NCI-H1436 treated with DMSO at 0.1 percent for 48 hours (cell line): ENCODE measurements at places on chromosomes 13 and 19.

GRCh38 chr13:111429064-111429558, 108.7 kb downstream of the TEX29 start:
- no peak for DNase-seq

DNA sequence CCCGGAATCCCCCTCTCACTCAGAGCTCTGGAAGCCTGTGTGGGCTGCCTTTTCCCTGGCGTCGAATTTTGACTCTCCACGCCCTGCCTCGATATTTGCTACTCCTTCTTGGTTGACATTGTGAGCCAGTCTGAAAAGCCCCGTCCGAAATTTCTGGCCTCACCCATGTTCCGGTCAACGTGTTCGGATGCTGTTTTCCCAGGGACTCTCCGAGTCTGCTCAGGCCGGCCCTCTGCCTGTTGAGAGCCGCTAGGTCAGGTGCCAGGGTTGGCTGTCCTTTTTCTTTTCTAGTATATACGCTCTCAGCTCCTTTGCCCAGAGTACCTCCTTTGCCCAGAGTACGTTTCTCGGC, 6.8 kb upstream of the DGKH start:
- DNase-seq, result no peak

GRCh38 chr13:48403151-48403631, 9.7 kb downstream of the LPAR6 start:
- DNase-seq, result no peak

- DNase-seq, result no peak
Observed at GRCh38 chr13:58080806-58081205, 449.3 kb downstream of the PCDH17 start.

DNA sequence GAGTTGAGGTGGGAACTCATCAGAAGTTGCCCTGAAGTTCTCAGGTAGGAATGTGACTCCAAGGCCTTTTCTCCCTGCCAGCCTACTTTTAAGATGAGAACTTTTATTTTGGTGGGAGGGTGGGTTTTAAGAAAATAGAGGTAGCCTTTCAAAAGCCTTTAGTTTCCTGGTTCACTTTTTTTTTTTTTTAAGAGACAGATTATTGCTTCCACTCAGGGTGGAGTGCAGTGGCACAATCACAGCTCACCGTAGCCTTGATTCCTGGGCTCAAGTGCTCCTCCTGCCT, 3.0 kb downstream of the C19orf67 start:
- DNase-seq, result no peak

GRCh38 chr13:75587679-75588078, 38.1 kb downstream of the UCHL3 start:
- DNase-seq, result no peak

- no peak for DNase-seq
Observed at GRCh38 chr19:13064092-13064489, 38.6 kb downstream of the LYL1 start.

- DNase-seq, result no peak
Observed at GRCh38 chr13:84129966-84130365, 247.7 kb upstream of the SLITRK1 start.

DNA sequence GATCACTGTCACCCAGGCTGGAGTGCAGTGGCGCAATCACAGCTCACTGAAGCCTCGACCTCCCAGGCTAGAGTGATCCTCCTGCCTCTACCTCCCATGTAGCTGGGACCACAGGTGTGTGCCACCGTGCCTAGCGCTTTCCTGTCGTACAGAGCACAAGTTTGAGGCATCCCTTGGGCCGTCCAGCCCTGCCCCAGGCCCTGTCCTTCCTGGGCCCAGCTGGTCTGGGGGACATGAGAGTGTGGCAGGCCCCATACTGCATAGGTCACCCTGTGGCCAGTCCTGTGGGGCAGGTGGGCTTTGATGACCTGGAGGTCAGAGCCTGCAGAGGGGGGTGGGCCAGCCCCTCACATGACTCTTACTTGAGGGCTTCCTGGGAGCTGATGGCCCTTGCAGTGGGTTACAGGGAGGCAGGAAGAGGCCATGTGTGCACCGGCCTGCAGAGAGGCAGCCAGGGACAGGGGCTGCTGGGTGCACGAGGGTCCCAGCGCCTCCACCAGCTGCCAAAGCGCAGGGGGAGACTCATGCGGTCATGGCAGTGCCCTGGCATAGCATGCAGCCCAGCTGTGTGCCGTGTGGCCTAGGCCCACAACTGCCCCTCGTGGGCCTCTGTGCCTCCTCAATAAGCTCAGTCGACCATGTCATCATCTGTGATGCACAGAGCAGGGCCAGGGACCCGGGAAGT, 61.4 kb downstream of the KDM4B start:
- no peak for DNase-seq

DNA sequence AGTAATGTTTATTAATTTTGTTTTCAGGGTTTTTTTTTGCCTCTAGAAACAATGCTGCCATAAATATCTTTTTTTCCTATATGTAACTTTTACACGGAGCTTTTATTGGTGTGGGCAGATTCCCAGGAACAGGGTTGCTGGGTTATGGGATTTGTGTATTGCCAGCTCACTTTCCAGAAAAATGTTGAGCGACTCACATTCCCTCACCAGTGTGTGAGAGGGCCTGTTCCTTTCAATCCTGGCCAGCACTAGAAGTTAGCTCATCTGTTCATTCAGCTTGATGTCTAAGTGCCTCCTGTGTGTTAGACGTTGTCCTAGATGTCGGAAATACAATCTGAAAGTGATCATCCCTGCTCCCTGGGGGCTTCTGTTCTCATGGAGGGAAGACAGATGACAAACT, 2.6 kb downstream of the ZNF71 start:
- DNase-seq, result no peak

DNA sequence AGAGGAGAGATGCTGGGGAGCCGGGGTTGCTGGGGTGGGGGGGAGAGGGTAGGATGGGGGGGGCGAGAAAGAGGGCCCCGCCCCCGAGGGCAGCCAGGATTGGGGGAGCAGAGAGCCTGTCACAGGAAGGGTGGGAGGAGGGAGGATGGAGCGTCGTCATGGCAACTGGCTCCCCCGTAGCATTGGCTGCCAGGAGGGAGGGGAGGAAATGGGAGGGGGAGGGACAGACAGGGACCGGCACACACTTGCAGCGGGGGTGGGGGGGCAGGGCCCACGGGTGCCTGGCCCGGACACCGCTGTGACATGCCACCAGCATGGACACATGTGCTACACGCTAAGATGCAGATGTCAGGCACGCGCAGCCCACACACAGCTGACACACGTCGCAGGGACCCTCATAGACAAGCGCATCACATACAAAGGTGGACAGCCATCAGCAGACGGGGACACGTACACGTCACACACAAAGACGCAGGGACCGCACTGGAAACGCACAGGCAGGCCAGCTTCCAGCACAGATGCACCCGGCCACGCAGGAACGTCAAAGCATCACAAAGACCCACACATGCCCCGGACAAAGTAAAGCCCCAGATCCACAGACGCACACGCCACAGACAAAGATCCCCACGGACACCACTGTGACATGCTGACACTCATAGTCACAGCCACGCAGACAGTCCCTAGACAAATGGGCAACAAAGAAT, at the start of gene LMTK3:
LMTK3 (minus strand) TSS at position 36 of the 704 bp plus-strand sequence. CDS start 259 bp downstream, outside the sequence.
- DNase-seq, result no peak

DNA sequence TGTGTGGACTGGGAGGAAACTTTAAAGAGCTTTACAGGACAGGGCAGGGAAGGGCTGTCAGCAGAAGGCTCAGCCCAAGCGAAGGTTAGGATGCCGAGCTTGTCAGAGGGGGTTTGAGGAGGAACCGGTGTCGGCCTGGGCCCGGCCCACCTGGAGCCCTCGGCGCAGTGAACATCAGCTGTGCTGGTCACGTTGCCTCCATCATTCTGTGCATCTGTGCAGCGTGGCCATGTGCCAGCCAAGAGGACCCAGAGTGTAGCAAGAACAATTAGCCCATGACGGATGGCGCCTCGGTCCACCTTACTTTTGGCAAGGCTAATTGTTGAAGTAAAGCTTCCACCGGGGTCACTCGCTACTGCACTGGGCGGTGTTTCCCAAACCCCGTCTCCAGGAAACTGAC, 161.4 kb downstream of the PTPRS start:
- DNase-seq, result no peak

DNA sequence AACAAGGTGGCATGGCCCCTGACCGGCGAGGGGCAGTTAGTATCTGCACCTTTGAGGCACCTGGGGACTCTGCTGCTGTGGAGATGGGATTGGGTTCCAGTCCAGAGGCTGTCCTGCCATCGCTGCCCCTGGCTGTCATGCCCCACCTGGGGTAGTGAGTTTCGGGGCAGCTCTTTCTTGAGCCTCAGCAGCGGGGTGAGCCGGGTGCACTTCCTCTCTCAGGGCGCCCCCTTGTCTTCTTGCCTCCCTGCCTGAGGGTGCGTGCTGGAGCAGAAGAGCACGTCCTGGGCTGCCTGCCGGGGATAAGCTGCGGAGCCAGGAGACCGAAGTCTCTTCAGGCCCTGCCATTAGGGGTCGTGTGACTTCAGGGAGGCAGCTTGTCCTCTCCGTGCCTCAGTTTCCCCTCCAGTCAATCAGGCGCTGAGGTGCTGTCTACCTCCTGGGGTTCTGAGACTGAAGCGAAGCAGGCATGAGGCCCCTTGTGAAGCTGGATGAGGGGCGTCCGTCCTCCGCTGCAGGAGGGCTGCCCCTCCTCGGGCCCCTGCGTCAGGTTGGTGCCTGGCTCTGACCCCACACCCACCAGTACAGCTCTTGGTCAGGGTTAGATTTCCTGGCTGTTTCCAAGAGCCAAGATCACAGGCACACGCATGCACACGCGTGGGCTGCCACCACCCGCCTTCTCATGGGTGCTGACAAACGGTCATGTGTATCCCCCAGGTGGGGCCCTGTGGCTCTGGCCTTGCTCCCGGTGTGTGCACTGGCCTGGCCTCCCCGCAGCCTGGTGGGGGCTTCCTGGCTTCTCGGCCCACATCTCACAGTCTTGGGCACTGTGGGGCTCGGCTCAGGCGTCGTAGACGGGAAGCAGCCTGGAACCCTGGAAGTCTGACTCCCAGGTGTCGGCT, 8.3 kb downstream of the GNA11 start:
- DNase-seq, result no peak

DNA sequence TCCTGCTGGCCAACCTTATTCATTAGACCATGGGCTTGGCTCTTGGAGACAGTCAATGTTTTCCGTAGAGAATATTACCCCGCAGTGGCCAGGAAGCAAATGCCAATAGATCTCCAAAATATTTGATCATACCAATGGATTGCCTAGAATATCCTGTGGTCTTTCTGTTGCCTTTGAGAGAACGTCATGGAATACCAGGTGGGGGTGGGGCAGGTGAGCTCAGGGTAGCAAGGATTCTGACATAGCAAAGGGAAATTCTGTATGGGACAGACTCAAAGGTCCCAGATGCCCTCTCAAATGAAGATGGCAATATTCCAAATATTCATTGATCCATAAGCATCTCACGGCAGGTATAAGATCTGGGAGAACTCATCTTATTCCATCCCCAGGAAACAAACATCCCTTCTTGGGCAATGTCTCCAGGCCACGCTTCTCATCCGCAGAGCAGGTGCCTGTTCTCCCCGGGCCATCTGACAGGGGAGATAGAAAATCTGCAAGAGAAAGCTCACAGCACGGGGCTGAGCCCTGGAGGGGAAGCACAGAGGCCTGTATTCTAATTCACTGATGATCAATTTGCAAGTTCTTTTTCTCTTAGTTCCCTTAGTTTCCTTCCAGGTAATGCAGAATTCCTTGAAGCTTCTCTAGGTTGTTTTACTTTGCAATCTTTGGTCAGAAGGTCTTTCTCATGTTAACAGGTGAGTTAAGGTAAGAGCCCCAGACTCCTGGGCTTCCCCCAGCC, 69.6 kb upstream of the TSHZ3 start:
- DNase-seq, result no peak

DNA sequence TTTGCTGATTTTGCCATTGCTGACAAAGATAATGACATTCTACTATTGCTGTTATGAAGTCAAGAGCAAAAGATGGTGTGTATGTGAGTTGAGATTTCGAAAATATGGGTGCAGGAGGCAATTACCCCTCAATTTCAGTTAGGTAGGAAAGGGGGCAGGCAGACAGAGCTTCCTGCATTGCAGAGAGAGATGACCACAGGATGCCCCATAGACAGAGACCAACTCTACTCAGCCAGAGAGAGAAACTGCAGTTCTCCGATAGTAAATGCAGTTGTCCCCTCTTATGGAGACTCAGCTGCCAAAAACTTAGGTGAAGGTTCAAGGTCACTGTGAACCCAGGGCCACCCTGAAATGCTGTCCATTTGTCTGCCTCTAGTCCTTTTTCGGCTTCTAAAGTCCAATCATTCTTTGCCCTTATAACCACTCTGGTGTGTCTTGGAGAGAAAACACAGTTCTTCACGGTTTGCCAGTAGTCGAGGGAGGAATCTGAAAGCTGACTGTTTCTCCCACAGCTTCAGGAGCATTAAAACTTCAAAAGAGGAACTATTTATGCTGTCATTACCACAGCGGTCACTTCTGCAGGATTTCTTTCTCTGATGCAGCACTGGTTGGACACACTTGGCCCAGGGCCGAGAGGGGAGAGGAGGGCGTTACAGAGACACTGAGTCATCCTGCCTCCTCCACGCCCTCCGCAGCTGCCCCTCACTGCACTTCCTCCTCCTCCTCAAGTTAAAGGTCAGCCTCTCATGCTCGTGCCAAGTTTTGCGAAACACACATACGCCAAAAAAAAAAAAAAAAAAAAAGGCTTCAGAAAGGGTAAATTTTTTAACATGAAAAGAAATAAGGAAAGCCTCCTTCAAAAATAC, 264.3 kb downstream of the FOXO1 start:
- DNase-seq, result peak; percentile 0

GRCh38 chr19:38433268-38433733, at the start of gene RYR1:
Gene RYR1, plus strand, starts transcription at chr19:38433691. Its CDS starts 139 bp downstream, at chr19:38433830.
- no peak for DNase-seq
